Neural crest cell (in vitro differentiated cells): ENCODE measurements at places on chromosomes 4 and X. TPM values are rescaled to one million over a fixed set of nuclear protein-coding genes. Genes with fewer than 3 reads are reported as not detected.

The IL15 gene
- not detected in 2 replicates for total RNA-seq

The ZCCHC13 gene
- total RNA-seq = not detected in 2 replicates

The PRDM8 gene
- 2.6 and 2.9 TPM in 2 replicates for total RNA-seq

The HS6ST2 gene
- total RNA-seq = 13.9 and 14.2 TPM in 2 replicates

The SPANXA1 gene
- total RNA-seq = not detected in 2 replicates

- no peak for DNase-seq
These were observed 90.8 kb downstream of the IRF2 start for GRCh38 chr4:184383497-184384055.

- peak; percentile 6 for DNase-seq
These were observed 171.6 kb downstream of the PCDH10 start for GRCh38 chr4:133320576-133321170.

DNA sequence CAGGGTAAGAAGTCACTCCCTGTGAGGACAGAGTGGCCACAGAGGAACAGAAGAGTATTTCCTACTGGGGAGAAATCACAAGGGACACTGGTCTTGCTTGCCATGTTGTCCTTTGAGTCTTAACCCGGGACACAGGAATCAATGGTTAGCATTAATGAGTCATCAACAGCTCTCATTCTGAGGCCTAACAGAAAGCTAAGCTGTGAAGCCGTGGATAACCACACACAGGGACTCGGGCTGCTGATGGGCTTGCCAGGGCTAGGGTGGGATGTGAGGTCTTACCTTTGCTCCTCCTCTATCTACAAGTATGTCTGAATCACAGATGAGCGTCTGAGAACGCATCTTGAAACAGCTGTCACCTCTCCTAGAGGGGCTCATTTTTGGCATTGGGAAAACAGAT is 22.2 kb downstream of the HELT start:
- DNase-seq = no peak

GRCh38 chr4:71334465-71334882 is 4.3 kb upstream of the SLC4A4 start:
- no peak for DNase-seq

DNA sequence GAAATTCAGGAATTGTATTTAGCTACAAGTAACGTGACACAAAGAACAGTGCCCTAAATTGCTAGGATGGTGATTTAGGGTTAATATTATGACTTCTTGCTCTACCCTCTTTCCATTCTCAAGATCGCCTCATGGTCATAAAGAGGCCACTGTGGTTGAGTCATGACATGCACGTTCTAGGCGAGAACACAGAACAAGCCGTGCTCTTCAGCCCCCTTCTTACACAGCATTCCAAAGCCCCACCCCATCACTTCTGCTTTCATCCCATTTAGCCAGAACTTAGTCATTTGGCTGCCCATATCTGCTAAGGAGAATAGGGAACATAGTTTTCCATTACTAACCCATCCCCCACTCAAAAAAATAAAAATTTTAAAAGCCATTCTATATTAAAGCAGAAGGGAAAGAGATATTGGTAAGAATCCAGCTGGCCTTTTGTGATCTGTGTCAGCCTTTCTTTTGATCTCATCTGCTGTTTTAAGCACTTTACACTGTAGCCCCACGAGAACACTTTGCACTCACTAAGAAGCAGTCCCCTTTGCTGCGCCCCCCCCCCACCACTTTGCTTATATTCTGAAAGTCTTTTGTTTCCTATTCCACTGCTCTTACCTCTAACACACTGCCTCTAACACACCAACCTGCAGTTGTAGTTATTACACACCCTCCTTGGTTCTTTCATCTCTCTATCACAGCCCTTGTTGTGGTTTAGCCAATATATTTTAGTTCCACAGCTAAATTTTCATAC is 28.4 kb downstream of the NPNT start:
- no peak for DNase-seq

DNA sequence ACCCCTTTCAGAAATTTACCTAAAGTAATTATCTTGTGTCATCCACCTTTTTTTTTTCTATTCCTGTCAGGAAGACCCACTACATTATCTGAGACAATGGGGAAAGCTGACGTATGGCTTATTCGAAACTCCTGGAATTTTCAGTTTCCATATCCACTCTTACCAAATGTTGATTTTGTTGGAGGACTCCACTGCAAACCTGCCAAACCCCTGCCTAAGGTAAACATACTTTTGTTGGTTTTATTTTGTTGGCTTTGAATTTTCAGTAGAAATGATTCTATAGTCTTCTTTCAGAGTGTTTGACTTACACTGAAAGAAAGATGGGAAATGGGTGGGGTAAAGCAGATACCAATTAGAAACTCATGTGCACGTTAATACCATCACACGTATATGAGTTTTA is 2.2 kb downstream of the UGT2B7 start:
- no peak for DNase-seq

- DNase-seq = no peak
These were observed 50.3 kb downstream of the MAML3 start for GRCh38 chr4:140103676-140104075.

- no peak for DNase-seq
These were observed 22.4 kb downstream of the NEIL3 start for GRCh38 chr4:177332119-177332518.

DNA sequence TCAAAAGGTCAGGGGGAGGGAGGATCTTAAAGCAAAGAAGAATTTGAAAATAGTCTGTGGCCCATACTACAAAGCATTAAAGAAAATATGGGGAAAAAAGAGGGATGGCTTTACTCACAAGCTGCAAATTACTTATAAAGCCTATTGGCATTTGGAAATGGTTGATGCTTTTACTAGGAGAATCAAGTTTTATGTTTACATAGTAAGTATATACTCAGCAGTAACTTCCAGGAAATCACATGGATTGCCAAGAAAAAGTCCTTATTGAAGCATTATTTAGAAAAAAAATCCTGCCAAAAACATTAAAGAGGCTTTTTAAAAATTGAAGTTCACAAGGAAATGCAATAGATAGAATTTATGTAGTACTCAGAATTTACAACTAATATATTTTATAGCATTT is 8.4 kb upstream of the SH3RF1 start:
- no peak for DNase-seq

DNA sequence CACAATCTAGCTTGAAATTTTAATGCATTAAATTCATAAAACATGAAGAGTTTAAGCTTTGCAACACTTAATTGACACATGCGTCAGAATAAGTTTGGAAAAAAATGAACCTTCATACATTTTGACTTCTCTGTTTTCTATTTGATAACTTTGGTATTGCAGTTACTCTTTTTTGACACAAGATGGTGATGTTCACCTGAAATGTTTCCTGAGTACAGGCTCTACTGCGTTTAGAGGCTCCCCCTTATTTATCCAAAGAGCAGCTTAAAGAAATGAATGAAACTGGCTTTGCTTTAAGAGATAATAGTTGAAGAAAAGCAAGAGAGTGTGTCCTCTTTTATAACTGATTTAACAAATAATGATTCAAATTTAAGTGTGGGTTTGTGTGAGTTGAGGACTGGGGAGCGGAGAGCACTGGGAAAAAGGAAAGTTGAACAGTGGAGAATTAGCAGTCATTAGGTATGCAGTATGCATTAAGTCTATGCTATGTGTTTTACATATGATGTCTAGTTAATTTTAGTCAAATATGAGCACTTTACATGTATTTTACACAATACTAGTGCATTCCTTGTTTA is 180.6 kb upstream of the NUDT6 start:
- no peak for DNase-seq

DNA sequence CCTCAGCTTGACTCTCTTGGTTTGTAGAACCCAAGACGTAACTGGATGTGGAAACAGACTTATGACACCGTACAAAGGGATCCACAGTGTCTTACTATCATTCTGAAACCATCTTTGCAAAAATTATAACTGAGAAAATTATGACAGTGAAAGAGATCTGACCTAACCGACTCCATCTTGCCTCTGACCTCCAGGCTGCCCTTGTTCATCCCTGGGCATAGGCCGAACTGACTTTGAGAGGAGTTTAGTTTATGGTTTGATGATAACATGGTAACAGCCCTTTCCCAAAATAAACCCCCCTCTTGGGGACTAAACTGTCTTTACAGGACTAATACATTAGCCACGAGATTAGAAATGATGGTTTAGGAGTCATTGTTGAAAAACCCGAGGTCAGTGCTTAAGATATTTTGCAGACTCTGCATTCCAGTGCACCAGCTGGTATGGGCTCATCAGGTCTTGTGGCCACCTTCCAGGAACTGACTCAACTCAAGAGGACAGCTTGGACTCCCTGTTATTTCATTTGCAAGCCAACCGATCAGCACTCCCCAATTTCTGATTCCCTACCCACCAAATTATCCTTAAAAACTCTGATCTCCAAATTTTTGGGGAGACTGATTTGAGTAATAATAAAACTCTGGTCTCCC is 49.6 kb downstream of the CASP3 start:
- no peak for DNase-seq

DNA sequence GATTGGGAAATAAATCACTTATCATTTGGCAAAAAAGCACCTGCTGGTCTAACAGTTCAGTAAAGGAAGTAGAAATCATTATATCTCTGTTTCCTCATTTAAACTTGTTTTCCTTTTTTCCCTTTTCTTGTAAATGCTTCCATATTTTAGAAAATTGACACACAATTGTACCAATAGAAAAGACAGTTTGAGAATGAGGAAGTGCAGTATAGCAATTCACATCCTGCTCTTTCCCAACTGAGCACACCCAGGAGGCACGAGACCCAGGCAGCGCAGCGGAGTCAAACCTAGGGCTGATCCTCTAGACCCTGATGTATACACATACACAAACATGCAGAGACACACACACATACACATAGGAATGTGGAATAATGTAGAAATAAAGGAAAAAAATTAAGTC is 74.8 kb upstream of the PACRGL start:
- no peak for DNase-seq

GRCh38 chr4:94345266-94345665 is 2.6 kb upstream of the HPGDS start:
- no peak for DNase-seq

- no peak for DNase-seq
These were observed 139.0 kb downstream of the ATP10D start for GRCh38 chr4:47624031-47624441.

DNA sequence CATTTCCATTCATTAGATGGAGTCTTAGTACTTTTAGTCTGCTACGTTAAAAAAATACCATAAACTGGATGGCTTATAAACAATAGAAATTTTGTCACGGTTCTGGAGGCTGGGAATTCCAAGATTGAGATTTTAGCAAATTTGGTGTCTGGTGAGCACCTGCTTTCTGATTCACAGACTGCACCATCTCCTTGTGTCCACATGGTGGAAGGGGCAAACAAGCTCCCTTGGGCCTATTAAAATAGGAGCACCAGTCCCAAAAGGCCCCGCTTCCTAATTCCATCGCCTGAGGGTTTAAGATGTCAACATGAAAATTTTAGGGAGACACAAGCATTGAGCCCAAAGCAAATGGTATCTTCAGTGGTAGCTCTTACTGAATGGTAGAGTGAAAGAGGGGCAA is 120.5 kb upstream of the MAP9 start:
- DNase-seq = no peak

DNA sequence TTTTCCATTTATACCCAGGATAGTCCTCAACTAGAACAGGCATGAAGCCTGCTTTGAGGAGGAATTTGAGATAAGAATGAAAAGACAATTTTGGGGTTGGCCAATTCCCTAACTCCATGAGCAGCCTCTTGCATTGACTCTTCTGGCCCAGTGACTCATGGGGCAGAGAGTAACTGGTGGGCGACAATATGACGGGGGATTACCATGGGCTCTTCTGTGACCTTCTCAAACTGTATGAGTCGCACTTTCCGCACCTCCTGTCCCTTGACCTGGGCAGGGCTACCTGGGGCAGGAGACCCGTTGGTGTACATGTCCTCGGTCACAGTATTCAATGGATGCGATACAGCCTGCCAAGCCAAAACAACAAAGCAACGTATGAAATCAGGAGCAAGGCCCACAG is 13.3 kb downstream of the MPP1 start:
- no peak for DNase-seq
